ENCODE measurements at places on chromosomes 11 and 22. TPM values are rescaled to one million over a fixed set of nuclear protein-coding genes. Genes with fewer than 3 reads are reported as not detected.
A peak's percentile ranks its signal among the peaks of the same experiment; 100 is the strongest.

GRCh38 chr11:5527716-5528115 lies 11.2 kb upstream of the UBQLNL start:
- DNase-seq: no peak

GRCh38 chr11:104668797-104669463 lies 229.3 kb downstream of the CASP12 start:
- DNase-seq: peak; percentile 93

GRCh38 chr11:60204922-60205321 lies 22.0 kb upstream of the MS4A6A start:
- DNase-seq: no peak

DNA sequence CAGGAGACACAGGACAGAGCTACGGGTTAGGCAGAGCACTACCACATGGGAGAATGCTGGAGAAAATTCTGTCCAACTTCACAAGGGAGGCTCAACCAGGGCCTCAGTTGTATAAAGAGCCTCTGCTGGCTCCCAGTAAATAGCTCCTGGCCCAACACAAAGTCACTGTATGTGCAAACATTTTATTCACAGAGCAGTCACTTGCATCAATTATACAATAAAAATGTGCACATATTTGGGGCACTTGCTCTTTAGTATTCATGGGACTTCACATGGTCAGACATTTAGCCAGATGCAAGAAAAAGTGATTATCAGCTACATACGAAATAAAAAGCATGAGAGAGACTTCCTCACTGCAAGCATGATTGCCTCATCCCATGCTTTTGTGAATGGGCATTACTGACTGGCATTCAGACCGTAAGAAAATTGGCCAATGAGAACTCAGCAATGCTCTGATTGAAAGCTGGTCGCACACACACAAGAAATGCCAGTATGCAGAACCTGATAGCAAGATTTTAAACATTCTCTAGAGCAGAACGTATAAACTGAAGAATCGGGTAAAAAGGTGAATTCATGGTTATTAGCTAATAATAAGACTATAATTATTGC lies 39.4 kb downstream of the BLID start:
- no peak for DNase-seq

Gene OR51Q1
- not detected for total RNA-seq

DNA sequence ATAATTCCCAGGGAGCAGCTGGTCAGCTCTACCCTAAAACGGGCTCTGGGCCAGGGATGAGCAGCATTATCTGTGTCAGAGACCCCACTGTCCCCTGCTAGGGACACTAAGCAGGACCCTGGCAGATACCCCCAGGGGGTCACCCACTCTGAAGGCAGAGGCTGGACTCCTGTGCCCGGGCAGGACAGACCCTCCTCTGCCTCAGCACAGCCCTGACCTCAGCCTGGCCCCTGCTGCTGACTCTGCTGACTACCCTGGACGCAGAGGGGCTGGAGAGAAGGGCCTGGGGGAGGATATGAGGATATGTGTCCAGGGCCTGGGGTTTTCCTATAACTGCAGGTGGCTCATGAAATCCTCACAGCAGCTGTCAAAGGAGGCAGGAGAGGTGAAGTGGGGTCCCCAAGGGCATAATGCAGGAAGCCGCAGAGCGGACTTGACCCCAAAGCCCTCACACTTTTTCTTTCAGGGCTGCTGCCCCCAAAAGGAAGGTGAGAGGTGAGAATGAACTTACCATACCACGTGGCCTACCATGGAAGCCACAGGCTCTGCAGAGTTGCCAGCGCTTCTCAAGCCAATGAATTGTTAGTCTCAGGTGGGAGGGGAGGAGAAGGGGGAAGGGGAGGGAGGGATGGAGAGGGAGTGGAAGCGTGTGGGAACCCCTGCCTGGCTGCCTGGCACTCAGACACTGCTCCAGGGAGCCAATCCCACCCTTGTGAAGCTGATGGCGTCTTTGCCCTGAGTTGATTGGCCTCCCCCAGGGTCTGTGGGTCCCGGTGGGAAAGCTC lies 76.7 kb upstream of the WNT11 start:
- no peak for DNase-seq

DNA sequence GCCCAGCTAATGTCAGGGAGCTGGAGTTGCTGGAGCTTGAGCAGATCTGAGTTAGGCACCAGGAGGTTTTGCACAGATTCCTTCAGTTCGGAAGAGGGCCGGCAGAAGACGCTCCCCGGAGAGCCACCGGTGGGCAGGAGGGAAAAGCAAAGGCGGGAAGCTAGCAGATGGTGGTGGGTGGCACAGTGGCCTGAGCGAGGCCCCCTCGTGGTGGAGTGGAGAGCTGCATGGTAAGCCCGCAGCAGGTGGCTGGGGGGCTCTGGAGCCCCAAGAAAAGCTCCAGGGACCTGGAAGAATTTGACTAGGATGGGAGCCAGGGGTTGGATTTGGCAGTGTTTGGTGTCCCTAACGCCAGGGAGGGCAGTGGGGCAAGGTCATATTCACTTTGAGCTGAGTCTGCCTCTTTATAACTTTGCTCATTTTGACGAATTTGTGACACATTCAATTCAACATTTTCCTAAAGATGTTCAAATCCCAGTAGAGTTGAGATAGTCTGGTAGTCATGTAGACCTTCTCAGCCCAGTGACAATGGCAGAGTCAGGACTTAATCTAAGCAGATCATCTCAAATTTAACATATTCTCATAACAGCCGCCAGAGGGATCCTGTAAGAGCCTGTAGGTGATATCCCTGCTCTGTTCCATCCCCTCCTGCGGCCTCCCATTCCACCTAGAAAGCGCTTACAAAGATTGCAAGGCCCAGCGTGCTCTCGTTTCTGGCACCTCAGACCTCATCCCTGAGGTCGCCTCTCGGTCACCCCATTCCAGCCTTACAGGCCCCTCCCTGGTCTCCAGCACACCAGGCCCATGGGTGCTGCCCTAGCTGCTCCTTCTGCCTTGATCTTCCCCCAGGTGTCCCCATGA lies 57.9 kb downstream of the TRIM29 start:
- no peak for DNase-seq

Gene BACE1-AS
- total RNA-seq: 3.4 TPM

Gene TYR
- total RNA-seq: not detected

GRCh38 chr11:65069217-65069616 lies 10.9 kb upstream of the NAALADL1 start:
- no peak for DNase-seq

Gene ASCC2
- 36.0 TPM for total RNA-seq

Gene RPL3
- 1,908 TPM for total RNA-seq

Gene SLC25A18
- not detected for total RNA-seq

- peak; percentile 11 for DNase-seq
Observed at GRCh38 chr11:59891781-59892181, 13.2 kb downstream of the OOSP3 start.

Measured in LHCN-M2 (cell line).